Thymus (tissue), 14 donors: ENCODE measurements at places on chromosomes 7 and 10.

GRCh38 chr10:42973870-42974692 is 102.8 kb upstream of the RET start:
- DNase-seq = no peak

DNA sequence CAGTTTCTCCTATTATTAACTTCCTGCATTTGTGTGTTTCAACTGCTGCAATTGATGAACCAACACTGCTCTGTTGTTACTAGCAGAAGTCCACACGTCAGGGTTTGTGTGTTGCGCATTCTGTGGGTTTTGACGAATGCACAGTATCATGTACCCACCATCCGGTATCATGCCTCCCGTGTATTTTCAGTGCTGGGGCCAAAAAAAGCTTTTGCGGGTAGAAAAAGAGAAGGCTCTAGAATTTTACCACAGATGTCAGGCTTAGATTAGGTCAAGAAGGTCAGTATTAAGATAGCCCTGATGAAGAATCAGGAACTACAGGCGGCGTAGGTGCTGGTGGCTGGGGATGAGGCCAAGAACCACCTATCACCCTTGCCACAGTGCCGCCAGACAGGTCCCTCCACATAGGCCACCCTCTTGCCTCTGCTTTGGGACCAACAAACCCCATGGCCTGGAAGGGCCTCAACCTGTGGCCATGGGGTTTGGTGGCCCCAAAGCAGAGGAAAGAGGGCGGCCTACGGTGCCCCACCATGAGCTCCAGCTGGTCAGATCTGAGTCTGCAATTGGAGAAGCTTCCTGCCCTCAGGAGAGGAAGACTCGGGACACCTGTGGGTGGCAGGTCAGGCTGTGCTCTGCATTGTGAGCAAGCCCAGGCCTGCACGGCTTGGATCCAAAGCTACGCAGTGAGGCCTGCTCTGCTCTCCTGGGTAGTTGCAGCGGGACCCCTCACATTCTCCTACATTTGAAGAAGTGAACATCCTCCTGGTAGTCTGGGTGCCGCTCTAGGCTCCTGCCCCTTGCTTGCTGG is 71.9 kb downstream of the MKI67 start:
- DNase-seq = no peak

DNA sequence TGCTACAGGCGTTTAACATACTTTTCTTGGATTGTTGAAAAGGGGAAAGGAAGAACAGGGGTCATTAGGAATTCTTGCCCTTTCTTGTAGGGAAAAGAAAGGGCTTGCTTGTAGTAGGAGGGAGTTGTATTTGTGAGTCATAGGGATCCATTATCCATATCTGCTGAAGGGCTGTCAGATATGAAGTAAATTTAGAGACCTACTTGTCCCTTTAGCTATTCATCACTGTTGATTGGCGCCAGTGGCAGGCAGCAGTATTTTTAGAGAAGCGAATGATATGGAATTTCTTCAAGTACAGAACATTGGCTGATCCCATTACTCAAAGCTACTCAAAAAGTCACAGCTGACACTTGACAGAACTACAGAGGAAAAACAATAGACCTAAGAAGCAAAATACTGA is 97.7 kb downstream of the CELF2 start:
- no peak for DNase-seq

- no peak for DNase-seq
Measured at GRCh38 chr7:15555381-15555859, 6.4 kb downstream of the AGMO start.

GRCh38 chr10:16893664-16894063 is 76.4 kb upstream of the RSU1 start:
- no peak for DNase-seq

DNA sequence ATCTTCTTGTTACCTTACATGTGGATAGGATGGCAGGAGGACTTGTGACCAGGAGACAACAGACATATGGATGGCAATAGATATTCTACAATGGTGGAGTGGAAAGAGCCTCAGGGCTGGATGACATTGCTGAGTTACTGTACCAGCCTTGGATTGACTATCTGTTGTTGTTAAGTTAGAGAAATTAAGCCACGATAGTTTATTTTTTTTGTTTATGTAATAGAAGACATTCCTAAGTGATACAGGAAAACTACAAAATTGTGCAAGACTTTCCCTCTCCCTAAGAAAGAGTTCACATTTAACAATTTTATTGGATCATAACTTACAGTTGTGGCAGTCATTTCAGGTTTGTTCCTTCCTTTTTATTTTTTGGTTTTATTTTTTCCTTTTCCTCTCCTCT is 230.7 kb upstream of the CACNA2D1 start:
- no peak for DNase-seq

DNA sequence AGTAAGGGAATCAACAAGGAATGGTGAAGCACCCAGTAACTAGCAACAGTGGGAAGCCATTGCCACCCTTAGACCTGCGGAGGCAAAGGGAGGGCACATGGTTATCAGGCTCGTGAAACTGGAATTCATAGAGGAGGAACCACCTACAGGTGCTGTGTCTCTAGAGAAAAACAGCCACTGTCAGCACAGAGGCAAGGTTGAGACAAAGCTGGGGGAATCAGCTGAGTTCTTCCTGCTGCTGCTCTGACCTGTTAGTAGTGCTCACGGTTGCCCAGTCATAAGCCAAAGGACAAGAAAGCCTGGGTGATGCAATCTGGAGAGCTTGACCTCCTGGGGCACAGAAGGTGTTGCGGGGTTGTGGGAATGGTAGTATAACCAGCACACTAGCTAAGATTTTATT is 110.1 kb downstream of the TPST1 start:
- DNase-seq = no peak

DNA sequence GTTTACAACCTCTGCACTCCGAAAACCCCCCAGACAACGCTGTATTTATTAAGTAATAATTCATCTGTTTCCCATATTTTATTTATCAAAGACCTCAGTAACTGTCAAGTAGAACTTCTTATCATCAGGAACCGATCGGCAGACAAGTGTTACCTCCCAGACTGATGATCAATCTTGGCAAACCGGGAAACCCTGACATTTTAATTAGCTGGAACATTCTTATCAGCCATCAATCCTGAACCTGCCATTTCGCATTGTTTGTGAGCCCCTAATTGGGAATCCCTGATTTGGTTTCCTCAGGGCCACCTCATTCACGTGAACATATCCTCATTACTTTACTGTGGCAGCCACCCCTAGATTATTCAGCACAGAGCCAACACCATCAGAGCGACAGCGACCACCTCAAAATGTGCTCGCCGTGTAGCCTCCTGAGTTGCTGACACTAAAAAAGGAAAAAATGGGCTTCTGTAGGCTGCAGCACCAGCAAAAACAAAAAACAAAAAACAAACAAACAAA is 93.6 kb upstream of the SDK1 start:
- no peak for DNase-seq
